ENCODE measurements at places on chromosomes 4 and X.

GRCh38 chr4:136505020-136505419 is 1027.3 kb downstream of the PCDH18 start:
- DNase-seq, result no peak

- DNase-seq, result peak; percentile 77
Observed at GRCh38 chrX:1392376-1393068, 609 bp upstream of the SLC25A6 start.

GRCh38 chr4:6892190-6892908 is 17.3 kb upstream of the TBC1D14 start:
- peak; percentile 74 for DNase-seq

GRCh38 chrX:49059201-49059600 is 402 bp downstream of the CCDC120 start:
- DNase-seq, result no peak

- no peak for DNase-seq
Observed at GRCh38 chr4:134727696-134728095, 526.1 kb upstream of the PABPC4L start.

GRCh38 chrX:137771537-137771936 is 205.6 kb downstream of the ZIC3 start:
- no peak for DNase-seq

GRCh38 chrX:106952988-106953387 is 32.8 kb downstream of the CLDN2 start:
- DNase-seq, result peak; percentile 20

Measured in EH (cell line).